ENCODE measurements at places on chromosomes 7 and 10.

DNA sequence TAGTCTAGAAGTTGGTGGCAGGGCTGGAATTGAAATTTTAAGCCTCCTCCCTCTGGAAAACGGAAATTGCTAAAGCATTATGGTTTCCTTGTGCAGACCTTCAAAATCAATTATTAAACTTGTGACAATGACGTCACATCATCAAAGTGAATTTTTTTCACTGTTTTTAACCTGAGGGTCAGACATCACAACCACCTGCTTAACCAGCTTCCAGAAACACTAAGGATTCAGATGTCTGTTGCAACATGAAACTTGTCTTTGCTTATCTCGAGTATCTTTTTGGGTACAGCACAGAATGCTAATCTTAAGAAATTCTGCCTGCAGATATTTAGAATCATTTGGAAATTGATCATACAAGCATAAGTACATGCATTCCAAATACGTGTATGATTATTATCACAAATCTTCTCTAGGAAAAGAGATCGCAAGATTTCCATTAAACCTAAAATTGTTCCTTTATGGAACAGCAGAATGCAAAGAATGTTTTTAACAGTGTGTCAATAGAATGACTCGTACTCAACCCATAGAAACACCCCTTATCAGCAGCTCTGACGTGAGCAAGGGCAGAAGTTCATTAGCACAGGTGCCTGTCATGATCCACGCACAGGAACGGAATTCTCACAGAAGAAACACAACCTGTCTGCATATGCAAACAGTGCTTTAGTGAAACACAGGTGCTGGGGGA lies 4.1 kb upstream of the GTPBP4 start:
- no peak for DNase-seq

GRCh38 chr10:115861864-115862263 lies 411.1 kb downstream of the GFRA1 start:
- no peak for DNase-seq

DNA sequence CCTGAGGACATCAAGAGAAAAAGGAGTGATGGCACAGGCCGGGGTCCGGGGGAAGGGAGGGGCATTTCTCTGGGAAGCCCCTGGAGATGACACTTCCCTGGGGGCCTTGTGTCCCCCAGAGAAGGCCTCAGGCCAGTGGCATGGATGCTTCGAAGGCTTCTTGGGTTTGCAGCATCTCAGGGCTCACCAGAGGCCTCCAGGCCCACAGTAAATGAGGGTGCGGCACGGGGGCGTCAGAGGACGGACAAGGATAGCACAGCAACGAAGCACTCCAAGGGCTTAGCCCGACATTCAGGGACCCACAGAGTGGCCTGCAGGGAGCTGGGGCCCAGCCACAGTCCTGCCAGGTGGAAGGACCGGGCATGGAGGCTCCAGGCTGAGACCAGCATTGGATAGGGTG lies 71.6 kb downstream of the ADARB2 start:
- DNase-seq: no peak

DNA sequence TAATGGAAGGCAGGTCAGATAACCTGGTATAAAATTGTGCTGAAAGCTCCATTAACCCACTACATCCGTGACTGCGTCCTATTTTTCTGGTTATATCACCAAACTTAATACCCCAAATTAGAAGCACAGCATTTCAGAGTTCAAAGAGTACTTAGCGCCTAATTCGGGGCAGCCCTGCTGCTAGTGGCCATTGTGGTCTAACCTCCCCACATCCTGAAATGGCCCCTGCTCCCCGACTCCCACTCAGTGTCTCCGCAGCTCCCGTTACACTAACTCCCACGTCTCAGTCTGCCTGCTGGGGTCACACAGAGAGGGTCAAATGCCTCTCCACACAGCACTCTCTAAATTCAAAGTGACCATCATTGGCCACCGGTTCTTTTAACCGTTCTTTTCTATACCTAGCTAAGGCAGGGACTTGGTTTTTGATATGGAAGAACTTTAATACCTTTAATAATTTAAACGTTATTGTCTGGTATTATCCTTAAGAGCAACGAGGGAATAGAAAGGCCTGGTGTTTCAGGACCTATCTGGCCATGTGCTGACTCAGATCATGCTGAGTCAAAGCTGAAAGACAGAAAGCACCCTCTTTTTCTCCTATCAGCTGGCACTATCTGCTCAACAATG lies 117.1 kb downstream of the KMT2E start:
- DNase-seq: no peak

- no peak for DNase-seq
Observed at GRCh38 chr7:92769394-92769699, 67.0 kb downstream of the CDK6 start.

DNA sequence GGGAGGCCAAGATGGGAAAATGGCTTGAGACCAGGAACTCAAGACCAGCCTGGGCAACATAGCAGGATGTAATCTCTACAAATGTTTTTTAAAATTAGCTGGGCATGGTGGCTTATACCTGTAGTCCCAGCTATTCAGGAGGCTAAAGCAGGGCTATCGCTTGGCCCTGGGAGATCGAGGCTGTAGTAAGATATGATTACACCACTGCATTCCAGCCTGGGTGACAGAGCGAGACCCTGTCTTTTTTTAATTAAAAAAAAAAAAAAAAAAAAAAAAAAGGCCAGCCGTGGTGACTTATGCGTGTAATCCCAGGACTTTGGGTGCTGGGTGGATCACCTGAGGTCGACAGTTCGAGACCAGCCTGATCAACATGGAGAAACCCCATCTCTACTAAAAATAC lies 27.4 kb downstream of the MYOF start:
- no peak for DNase-seq

GRCh38 chr7:120052884-120053382 lies 220.0 kb upstream of the KCND2 start:
- no peak for DNase-seq

- no peak for DNase-seq
Observed at GRCh38 chr10:78115135-78115853, 81.6 kb downstream of the RPS24 start.

DNA sequence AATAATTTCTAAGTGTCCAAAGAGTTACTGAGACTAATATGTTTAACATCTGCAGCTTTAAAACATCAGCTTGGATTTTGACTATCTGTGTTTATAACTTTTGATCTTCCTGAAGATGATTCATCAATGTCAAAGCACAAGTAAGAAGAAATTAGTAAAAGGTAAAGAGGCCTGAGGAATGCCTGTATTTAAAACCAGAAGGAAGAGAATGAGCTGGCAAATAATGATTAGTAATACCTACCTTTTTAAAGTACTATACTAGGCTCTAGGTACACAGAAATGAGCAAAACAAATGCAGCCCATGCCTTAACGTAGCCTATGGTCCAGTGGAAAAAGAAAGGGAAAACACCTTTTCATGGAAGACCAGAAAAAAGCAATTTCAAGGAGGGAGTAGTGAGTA lies 158.0 kb downstream of the KCND2 start:
- no peak for DNase-seq

- no peak for DNase-seq
Observed at GRCh38 chr7:66258409-66258808, 53.3 kb downstream of the TPST1 start.

DNA sequence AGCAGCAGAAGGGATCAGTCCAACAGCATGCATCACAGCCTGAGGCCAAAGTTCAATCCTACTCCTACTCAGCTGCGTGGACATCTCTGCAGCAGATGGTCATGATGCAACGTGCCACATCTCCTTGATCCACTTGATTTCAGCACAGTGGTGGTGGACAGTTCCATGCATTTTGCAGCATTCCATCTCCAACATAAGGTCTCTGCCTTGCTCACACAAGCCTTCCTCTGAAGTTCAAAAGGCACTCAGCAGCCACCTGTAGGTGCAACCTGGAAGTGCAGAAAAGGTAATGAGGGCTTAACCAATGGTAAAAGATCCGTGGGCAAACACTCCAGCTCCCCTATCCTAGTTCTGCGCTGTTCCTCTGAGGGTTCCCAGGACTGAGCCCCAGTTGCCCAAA lies 57.5 kb upstream of the CHCHD3 start:
- no peak for DNase-seq

DNA sequence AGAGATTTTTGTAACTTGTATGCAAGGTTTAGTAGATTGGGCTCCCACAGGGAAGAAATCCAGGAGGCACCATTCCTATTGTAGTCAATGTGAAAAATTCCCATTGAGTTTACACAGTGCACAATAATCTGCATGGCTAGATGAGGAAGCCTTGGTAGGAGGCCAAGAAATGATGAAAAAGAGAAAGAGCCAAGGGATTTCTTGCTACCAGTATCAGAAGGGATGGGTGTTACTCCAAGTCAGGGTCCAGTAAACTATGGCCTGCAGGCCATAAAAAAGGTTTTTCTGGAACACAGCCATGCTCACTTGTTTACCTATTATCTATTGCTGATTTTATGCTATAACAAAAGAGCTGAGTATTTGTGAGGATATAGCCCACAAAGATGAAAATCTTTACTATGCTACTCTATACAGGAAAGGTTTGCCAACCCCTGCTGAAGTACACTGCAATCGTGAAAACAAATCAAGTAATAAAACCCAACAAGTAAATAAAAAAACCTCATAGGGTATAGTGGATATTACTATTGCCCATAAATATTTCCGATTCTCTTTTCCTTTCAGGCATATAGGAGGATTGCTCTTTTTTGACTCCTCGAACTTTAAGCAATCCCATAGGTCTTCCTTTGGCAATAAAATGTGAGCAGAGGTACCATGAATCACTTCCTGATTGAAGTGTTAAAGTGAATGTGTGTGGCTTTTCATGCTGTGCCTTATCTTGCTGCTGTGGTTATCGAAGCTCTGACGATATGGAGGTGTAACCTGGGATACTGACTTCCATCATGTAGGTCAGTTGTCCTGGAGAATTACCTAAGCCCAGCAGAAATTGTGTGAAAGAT lies 256.3 kb upstream of the MAGI2 start:
- no peak for DNase-seq

- DNase-seq: no peak
Observed at GRCh38 chr10:8663131-8663530, 608.6 kb downstream of the GATA3 start.

DNA sequence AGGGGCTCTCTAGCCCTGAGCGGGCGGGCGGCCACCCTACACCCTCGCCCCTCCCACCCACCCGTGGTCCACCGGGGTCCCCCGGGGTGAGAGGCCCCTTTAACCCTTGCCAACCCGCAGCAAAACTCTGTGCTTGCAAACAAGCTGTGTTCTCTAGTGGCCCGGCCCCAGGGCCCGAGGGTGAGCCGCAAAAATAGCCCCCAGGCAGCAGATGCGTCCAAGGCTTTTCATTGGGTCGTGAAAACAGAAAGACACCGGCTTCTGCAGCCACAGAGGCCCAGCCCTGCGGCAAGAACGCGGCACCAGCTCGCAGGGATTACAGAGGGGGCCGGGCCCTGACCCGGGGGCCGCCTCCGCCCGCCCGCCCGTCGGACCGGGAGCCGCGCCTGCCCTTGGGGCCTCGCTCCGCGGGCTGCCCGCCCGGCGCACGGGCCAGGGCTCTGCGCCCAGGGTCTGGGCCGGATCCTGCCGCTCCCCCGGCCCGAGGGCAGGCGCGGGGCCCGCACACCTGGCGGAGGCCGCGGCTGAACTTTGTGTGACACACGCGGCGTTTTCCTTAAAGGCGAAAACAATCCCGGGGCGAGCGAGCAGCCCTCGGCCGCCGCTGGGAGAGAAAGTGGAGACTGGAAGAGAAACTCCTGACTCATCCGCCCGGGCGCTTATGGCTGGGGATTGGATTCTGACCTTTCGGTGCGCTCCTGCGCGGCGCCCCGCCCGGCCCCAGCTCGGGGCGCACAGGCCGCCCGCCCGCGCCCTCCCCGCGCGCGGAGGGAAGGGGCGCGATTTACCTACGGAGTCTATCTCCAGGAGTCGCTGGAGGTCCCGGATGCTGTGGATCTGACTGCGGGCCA lies 2.8 kb downstream of the PDGFA start:
- no peak for DNase-seq

DNA sequence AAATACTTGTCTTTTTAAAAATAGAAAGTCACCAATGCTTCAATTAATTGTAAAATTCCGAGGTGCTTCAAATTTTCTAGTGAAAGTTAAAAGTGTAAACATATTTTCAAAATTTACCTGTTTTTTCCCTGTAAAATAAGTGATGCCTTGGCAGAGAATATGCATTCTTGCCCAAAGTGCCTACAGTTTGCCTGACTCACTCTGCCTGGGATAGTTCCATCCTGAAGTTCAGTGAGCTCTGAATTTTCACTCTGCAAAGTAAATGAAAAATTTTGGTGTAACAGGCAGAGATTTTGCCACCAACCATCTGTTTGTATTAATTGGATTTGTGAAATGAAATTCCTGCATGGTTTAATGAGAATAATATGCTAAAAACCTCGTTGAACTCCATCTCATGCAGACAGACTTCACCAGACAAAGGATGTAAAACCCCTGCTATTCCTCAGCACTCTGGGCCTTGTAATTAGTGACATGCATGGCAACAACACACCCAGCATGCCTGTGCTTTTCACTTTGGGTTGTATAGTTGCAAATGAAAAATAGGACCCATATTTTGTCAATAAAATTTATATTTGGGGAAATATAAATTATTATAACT lies 117.4 kb upstream of the GNAI1 start:
- no peak for DNase-seq

GRCh38 chr10:16439295-16439694 lies 2.5 kb downstream of the PTER start:
- DNase-seq: no peak
